ENCODE measurements at places on chromosomes 12 and 14.

DNA sequence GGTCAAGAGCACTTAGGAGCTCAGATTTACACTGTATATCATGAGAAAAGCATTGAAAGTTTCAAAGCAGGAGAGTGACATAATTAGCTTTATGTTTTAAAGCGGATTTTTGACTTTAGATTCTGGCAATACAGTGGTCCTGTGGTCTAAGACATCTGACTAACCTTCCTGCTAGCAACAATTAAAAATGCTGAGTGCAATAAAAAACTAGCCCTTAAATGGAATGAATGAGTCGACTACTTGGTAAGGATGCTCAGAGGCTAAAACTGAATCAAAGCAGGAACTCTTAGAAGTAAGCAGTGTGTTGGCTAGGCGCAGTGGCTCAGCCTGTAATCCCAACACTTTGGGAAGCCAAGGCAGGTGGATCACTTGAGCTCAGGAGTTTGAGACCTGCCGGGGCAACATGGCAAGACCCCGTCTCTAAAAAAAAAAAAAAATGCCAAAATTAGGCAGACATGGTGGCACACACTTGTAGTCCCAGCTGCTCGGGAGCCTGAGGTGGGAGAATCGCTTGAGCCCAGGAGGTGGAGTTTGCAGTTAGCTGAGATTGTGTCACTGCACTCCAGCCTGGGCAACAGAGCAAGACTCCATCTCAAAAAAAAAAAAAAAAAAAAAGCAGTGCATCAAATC lies 18.9 kb downstream of the BICD1 start:
- no peak for DNase-seq

DNA sequence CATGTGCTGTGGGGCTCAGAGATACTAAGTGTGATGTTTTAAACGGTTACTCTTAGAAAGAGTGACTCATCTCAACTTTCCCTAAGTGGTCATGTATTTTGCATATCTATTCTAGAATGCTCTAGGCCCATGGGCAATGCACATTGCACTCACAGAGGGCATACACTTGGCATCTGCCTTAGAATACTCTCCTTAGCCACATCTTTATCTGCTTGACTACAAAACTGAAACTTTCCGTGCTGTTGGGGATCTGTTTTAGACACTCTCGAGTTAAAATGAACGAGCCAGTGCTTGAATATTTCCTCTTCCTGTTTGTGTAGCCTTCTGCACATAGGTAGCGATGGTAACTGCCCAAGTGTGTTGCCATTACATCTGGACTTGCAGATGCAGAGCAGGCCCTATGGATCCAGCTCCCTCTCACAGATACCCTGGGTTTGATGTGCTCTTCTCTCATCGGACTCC lies 180.5 kb downstream of the CAND1 start:
- no peak for DNase-seq

DNA sequence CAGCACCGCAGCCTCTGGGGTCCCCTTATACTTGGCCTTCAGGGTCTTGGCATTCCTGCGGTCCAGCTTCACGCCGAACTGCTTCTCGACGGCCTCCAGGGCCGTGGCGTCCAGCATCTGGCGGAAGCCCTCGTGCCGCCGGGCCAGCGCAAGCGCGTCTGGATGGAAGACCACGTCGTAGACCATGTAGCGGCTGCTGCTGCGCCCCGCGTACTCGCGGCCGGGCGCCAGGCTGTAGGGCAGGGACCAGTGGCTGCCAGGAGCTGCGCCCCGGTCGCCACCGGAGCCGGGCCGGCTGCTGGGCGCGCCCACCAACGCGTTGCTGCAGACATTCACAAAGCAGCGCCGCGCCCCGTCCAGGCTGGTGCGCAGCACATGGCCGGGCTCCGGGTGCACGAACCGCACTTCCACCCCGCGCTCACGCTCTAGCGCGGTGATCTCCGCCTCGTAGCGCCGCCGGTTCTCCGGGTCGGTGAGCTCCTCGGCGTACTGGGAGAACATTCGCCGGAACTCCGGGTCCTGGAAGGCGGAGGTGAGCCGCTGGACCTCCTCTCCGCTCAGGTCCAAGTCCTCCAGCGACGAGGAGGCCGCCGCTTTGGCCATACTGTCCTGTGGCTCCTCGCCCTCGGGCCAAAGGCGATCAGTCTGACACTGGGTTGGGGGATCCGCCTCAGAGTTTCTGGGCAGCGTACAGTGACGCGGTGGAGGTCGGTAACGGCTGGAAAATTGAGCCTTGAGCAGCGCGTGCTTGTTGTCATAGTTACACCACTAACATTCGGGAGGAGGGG lies at the start of gene DNAAF2:
TSS of gene DNAAF2 (minus strand) at position 698 of the 788 bp plus-strand sequence. CDS start at position 603, 95 bp downstream.
- DNase-seq = peak; percentile 46

DNA sequence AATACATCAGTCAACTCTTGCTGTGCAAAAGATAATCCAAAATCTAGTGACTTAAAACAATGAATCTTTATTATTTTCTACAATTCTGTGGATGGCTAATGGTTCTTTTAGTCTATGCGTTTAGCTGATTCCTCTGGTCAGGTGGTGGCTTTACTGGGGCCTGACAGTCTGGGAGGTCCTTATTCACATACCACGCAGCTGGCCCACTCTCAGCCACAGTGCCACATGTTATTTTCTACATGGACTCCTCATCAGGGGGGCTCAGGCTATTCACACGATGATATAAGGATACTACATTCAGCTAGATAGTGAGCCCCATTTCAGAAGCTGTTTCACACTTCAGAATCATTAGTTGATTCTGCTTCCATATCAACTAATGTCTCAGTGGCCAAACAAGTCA lies 287.5 kb upstream of the MGAT4C start:
- no peak for DNase-seq

DNA sequence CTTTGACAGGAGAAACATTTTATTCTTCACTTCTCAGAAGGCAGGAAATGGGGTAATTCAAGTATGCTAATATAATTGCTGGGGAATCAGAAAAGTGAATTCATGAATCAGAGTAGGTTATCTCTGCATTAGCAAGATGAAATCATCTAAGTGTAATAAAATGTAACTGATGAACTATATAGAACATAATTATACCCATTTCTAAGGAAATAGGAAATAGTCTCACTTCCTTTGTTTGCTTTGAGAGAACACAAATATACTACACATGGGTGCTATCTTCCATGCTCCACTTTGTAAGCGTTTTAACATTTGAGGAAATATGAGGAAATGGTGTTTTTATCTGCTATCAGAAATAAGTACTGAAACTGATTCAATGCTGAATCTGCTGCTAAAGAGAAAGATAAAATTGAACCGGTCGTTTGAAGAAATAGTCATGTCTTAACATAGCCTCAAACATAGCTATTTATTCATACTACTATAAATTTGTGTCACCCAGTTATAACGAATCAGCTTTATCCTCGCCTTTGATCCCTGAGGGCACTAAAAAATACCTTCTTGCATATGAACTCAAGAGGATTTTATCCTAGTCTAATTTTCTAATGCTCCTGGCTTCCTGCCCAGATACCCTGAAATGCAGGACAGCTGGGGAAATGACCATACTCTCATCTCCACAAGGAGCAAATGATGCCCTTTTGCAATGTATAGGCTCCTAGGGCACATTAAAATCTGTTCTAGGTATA lies 696.0 kb downstream of the C12orf50 start:
- DNase-seq = no peak

- DNase-seq = no peak
Measured at GRCh38 chr12:98001430-98001829, 514.0 kb upstream of the TMPO start.

DNA sequence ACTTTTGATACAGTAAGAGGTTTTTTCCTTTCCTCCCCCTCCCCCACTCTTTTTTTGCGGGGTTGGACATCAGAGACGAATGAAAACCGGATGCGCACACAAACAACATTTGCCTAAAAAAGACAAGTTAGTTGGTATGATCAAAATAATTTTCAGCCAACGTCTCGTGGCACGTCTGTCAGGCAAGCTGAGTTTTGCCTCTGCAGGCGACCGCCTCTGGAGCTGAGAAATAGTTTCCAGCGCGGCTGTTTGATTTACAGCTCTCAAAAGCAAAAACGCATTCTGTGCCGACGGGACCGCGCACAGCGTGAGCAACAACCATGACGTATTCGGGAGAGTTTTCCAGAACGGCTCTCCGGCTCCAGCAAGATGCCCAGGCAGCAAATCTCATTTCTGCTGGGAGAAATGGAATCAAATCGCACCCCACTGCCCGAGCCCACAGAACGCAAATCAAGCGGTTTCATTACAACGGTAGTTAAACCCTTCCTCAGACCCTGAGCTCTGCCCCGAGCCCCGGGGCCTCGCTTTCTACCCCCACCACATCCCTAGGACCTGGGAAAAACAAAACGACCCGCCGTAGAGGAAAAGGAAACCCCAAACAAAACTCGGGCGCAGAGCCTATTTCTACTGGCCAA lies 14.2 kb upstream of the CALM1 start:
- peak; percentile 50 for DNase-seq

- DNase-seq = no peak
Measured at GRCh38 chr12:114698566-114699163, 14.7 kb upstream of the TBX3 start.

GRCh38 chr14:92892589-92892988 lies 30.4 kb upstream of the CHGA start:
- DNase-seq = no peak

DNA sequence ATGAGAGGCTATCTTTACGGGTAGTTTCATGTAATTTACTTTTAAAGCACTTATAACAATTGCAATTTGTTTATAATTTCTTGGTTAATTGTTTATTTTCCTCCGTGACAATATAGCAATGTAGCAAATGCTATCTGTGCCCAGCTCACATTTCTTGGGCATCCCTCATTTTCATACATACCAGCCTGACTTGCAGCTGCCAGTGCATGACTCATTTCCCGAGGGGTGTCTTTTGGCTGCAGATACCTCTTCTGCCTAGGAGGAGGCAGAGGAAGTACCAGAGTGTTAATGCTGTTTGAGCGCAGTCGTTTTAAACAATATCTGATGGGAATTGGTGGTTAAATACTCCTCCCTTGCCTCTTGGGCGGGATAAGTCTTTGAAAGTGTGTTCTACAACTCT lies 104.2 kb upstream of the ABCD2 start:
- no peak for DNase-seq

DNA sequence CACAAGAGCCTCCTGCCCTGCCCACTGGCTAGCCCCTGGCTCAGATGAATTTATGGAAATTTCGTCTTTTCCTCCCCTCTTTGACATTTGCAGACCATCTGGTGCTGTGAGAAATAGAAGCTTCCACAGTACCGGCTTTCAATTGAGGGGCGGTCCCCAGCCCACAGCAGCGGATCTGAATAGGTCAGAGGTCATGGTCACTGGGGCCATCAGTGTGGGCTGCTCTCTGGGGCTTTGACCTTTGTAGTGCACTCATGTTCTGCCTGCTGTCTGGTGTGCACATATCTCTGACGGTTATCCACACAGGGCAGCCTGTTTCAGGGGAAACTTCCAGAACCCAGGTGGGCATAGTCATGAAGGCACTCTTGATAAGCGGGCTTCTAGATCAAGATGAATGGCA lies 2.5 kb upstream of the RFLNA start:
- DNase-seq = no peak

DNA sequence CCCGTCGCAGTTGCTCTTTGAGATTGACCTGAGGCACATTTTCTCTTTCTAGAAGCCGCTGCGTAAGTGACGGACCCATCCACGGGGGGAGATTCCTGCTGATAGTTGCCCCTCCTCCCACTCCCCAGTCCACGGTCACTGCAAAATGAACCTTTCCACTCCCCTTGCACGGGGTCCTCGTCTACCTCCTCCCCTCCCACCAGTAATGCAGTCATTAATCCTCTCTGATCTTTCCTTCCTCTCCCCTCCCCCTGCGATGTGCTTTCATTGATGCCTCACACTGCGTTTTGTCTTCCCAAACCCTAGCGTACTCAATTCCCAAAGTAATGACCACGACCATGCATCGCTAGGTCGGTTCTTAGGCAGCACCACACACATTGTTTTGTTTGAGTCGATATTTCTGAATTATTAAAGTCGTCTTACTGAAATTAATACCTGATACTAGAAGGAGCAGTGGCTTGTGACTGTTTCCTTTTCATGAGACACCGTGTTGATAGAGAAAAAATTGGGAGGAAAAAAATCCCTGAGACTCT lies 857 bp downstream of the ETNK1 start:
- peak; percentile 3 for DNase-seq

GRCh38 chr14:69424149-69424923 lies 25.8 kb downstream of the SLC39A9 start:
- no peak for DNase-seq

- DNase-seq = no peak
Measured at GRCh38 chr12:125406131-125406530, 340.9 kb downstream of the AACS start.

DNA sequence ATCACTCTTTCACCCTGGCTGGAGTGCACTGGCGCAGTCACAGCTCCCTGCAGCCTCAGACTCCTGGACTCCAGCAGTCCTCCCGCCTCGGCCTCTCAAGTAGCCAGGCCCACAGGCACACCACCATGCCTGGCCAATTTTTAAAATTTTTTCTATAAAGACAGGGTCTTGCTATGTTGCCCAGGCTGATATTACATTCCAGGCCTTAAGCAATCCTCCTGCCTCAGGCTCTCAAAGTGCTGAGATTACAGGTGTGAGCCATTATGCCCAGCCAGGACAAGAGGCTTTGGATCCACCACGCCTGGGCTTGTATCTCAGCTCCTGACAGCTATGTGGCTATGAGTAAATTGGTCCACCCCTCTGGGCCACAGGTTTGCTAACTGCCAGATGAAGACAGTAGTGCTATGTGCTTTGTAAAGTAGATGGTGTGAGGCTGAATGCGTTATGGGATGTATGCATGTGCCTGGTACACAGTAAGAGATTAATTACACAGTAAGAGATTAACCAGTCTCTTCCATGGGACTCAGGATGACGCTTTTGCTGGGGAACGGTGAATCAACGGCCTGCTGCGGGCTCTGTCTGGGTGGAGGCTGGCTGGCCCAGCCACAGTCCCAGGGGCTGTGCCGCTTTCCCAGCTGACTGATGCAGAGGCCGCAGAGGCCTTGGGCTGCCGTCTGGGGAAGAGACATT lies 53.3 kb upstream of the NCOR2 start:
- no peak for DNase-seq

DNA sequence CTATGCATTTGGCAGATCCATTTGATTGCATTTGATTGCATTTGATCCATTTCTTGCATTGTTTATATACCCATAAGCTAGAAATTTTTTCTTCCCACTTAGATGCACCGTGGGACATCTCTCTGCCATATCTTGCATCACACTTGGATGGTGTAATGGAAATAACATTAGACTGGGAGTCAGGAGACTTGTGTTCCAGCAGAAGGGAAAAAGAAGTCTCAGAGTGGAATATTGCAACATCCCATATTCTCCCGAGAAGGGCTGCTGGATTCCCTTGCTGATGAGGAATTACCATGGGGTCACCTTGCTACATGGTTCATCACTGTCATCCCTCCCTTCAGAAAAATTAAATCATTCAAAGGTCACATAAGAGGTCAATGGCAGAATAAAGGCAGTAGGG lies 78.1 kb downstream of the KSR2 start:
- DNase-seq = no peak

- no peak for DNase-seq
Measured at GRCh38 chr12:42291680-42292079, 34.2 kb downstream of the ZCRB1 start.

DNA sequence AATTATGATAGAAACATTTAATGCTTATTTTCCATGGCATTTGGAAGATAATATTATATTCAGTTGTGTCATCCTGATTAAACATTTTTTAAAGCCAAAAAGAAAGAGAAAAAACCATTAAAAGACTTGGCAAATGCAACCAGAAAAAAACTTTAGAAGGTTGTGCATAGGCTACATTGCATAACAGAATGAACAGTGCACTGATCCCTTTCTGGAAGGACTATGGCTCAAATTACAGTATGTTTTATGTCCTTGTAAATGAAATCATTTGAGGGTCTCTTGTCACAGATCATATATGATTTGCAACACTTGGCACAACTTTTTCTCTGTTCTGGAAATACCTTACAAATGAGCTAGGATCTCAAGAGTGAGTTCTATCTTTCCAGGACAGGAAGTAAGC lies 275.2 kb upstream of the FLRT2 start:
- DNase-seq = no peak

Measured in stimulated activated CD4-positive, alpha-beta T cell treated with anti-CD3 and anti-CD28 coated beads, Interleukin-15, amount 100 ng/mL, for 1 hour (primary cell).